ENCODE measurements at places on chromosomes 5 and 9.

- no peak for DNase-seq
Measured at GRCh38 chr5:2863675-2864433, 112.4 kb upstream of the IRX2 start.

- DNase-seq, result no peak
Measured at GRCh38 chr5:73709536-73710129, 83.6 kb downstream of the ARHGEF28 start.

- DNase-seq, result no peak
Measured at GRCh38 chr5:120096413-120096812, 367.7 kb upstream of the PRR16 start.

DNA sequence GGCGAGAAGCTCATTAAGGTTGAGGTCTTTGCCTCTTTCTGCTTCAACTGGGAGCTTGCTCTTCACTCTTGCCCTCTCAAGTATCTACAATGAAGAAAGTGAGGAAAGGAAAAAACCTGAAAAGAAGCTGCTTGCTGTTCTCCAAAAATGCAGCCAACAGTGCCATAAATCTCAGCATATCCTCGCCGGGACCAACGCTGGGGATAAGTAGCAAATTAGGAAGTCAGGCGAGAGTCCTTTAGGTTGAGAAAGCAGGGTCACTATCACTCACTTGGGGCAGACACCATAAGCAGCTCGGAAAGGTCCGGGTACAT is 399 bp downstream of the NUP155 start:
- no peak for DNase-seq
